Hematopoietic multipotent progenitor cell treated with erythropoietin and hydrocortisone succinate and interleukin-3 and kit ligand, for 17 days (in vitro differentiated cells): ENCODE measurements at places on chromosomes 6 and 20.

DNA sequence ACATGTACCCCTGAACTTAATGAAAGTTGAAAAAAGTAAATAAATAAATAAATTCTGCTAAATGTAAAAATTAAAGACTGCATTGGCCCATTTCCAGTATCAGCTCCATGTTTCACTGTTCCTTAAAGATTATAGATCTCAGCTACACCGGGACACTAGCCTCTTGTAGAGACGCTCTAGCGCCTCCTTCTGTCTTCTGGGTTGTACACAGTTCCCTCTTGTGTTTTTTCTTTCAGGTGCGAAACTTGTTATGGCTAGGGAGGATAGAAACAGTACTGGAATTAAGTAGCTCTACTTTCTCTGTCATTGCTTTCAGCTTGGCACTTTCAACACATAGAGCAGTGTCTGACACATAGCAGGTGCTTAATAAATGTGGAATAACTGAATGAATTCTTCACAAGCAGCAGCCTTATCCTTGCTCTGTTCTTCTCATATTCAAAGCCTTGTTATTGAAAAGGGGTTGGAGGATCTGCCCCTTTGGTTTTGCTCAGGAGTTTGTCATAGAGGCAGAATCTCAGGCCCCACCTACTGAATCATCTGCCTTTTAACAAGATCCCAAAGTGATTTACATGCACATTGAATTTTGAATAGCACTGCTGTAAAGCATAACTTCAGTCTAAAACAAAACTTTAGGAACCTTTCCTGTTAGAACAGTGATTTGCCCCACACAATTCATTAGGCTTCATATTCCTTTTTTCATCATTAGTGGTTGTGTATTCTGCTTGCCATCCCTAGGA lies 92.3 kb downstream of the FIG4 start:
- no peak for DNase-seq

GRCh38 chr20:46631212-46631869 lies 19.9 kb downstream of the SLC13A3 start:
- no peak for DNase-seq

GRCh38 chr6:125357515-125358256 lies 55.9 kb upstream of the HDDC2 start:
- no peak for DNase-seq

DNA sequence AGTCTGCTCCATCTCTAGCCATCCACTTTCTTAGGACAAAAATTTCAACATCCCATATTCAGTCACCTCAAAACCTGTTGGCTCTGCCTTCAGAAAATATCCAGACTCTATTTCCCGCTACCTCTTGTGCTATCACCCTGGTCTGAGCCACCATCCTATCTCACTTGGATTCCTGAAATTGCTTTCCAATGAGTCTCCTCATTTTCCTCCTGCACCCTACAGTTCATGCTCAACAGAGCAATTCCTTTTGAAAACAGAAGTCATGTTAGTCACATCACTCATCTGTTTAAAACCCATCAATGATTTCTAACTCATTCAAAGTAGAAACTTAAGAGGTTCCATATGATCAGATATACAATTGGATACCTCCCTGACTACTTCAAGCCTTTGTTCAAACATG lies 229.9 kb downstream of the ADGRG6 start:
- no peak for DNase-seq
